ENCODE measurements at places on chromosomes 2 and 18. TPM values are rescaled to one million over a fixed set of nuclear protein-coding genes. Genes with fewer than 3 reads are reported as not detected.

DNA sequence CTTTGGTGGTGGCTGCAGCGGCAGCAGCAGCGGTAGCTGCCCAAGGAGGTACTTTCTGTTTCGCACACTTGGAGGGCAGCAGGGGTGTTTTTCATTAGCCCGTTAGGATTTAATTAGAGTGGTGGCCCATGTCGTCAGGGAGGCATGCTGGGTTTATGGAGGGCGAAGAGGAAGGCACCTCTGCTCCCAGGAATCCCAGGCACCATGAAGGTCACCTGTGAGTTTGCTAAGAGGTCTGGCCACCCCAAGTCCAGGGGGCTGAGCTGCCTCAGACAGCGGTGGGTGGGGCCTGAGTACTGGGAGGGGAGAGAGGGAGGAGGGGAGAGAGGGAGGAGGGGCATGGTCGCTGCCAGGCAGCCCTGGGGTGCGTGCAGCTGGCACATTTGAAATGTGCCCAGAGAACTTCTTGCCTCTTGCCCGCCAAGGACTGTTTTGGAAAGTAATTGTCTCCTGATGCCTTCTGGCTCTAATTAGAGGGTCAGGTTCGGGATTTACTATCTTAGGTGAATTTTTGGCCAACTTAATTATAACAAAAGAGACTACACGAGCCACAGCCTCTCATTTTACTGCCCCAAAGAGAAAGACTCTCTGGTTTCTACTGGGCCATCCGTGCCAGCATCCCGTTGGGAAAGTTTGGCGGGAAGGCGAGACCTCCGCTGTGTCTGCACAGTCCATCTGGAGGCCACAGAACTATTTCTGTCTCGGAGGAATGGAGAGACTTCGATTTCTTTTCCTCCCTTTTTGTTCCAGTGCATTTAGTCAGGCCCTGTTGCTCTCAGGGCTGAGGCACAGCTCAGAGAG, 62.0 kb downstream of the GLI2 start:
- peaks cover 18% of the 10 kb centered on the region for H3K4me1 ChIP-seq
- no peaks in the 10 kb centered on the region for H3K36me3 ChIP-seq
- DNase-seq: no peak
- no peaks in the 10 kb centered on the region for H3K27me3 ChIP-seq
- H3K4me3 ChIP-seq: no peak overlapping the region
- no peak overlapping the region for H3K27ac ChIP-seq

GRCh38 chr2:33380719-33381118, 95.7 kb upstream of the RASGRP3 start:
- no peaks in the 10 kb centered on the region for H3K4me1 ChIP-seq
- H3K4me3 ChIP-seq: no peak overlapping the region
- peaks cover 40% of the 10 kb centered on the region for H3K36me3 ChIP-seq
- H3K27ac ChIP-seq: no peak overlapping the region

The GPD2 gene
- 37.4 TPM for total RNA-seq

The AQP12A gene
- total RNA-seq: not detected

DNA sequence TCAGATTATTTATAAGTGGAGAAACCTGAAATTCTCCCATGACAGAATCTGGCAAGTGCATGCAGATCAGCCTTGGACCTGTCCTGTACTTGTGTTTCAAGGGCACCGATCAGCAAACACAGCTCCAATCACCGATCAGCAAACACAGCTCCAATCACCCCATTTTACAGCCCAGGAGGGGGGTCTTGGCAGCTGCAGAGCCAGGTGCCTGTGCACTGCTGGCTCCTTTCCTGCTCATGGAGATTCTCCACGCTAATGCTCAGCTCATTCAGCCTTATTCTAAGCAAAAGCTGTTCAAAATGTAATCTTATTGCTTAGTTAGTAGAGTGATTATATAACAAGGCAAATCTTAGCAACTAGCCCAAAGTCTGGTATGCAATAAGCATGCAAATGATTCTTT, 623.1 kb upstream of the HS6ST1 start:
- no peak overlapping the region for H3K4me3 ChIP-seq
- DNase-seq: no peak
- no peaks in the 10 kb centered on the region for H3K4me1 ChIP-seq
- no peaks in the 10 kb centered on the region for H3K36me3 ChIP-seq

DNA sequence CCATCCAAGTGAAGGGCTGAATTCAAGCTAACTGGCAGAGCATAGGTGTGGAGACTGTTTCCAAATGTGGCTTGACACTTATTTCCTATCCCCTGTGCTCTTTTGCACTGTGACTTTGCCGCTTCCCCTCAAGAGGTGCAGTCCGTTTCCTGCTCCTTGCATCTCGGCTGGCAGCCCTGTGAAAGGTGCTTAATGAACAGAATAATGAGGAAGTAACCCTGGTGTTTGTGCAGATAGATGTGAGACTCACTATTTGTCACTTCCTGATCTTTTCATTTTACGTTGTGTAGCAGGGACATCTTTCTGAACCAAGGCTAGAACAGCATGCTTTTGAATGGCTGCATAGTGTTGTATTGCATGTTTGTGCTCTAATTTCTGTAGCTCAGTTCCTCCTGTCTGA, 60.8 kb downstream of the CEP192 start:
- H3K36me3 ChIP-seq: peaks cover 88% of the 10 kb centered on the region
- H3K27ac ChIP-seq: no peak overlapping the region

The SDC1 gene
- 214 TPM for total RNA-seq

Data from MCF 10A (cell line).